ENCODE measurements at places on chromosomes 11 and 22.

GRCh38 chr11:77065878-77066228 is 918 bp upstream of the CAPN5 start:
- DNase-seq: no peak

- DNase-seq: no peak
Measured at GRCh38 chr11:47280099-47280498, 10.2 kb downstream of the MADD start.

DNA sequence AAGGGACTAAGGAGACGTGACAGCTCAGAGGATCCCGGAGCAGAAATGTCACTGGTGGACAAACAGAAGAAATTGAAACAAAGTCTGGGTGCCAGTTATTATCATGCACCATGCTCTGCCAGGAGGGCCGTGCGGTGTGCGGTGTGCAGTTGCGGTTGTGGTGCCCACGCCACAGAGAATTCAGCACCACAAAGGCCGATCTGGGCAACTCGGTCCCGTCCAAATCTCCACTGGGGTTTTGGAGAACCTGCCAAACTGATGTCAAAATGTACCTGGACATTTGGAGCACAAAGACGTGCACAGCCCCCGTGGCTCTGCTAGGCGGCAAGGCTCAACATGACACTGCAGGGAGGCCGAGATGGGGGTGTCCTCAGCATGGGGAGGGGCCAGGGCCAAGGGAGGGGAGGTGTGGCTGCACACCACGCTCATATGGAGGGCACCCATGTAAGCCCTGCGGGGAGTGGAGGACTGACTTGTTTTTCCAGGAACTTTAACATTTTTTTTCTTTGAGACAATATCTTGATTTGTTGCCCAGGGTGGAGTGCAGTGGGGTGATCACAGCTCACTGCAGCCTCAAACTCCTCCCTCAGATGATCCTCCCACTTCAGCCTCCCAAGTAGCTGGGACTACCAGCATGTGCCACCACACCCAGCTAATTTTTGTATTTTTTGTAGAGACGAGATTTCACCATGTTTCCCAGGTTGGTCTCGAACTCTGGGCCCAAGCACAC is 39.4 kb downstream of the GNB1L start:
- DNase-seq: no peak

DNA sequence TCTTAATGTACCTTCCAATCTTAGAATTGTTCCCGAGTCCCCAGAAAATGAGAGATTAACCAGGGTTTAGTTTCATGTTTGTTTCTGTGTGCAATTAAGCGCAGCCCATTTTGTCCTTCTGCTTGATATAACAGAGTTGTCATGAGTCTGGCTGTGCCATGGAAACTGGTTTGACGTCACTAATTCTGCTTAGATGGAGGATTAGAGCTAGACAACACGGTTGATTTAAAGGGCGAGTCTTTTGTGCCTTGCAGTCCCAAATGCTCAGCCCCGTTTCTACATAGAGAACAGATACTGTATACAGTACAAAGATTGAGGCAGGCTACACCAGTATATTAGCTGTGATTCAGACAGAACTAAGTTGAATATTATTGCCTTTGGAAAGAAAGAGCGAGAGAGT is 45.5 kb upstream of the ALKBH3 start:
- DNase-seq: no peak

DNA sequence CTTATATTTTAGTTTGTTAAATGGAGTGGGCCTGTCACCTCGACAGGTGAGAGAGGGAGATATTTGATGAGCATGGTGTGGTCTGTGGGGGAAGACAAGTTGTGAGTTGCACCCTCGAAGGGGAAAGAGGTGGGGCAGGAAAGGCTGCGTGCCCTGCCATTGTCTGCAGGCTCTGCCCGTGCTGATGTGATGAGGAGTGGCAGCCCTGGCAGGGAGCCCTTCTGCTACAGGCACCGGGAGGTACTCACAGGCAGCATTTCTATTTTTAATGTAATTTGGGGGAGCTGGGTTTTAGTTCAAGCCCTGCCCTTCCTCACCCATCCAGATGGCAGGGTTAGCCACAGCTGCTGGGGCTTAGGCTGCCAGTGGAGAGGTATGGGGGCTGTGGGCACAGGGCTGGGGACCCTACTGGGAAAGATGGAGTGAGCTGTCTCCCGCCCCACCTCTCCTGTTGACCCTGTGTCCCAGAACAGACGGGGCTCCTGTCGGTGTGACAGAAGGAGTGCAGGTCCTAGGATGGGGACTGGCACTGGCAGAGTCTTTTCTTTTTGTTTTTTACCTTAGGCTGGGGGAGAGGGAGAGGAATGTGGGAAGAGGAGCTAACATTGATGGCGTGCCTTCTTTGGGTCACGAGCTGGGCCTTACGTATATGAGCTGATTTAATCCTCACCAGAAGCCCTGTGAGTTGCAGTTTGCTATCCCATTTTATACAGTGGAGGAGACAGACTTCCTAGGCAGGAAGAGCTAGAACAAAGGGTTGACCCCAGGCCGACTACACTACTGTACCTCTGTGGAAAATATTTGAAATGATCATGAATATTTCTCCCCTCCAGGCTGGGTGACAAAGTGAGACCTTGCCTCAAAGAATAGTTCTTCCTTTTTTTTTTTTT is 51.6 kb downstream of the CEP164 start:
- DNase-seq: no peak

DNA sequence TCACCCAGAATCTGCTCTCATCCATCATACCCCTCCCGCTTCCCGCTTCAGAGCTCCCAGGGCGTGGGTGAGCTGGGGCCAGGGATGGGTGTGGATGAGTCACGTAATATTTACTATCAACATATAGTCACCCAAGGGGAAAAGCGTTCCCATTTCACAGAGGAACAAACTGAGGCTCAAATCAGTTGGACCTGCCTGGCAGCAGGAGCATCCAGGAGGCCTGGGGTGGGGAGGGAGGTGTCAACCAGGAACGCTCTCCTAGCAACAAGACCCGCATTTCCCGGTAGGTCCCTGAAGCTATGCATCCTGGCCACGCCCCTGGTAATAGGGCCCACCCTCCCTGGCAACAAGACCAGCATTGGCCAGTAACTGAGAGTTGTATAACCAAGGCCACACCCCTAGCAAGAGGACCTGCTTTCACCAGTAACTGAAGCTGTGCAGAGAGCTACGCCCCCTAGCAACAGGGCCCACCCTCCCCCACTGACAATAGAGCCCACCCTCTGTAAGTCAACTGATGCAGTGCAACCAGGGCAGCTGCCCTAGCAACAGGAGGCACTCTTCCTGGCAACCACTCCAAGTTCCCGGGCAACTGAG is 32.7 kb upstream of the TXNRD2 start:
- DNase-seq: no peak

- DNase-seq: no peak
Measured at GRCh38 chr11:81578571-81578970, 1155.1 kb downstream of the FAM181B start.

DNA sequence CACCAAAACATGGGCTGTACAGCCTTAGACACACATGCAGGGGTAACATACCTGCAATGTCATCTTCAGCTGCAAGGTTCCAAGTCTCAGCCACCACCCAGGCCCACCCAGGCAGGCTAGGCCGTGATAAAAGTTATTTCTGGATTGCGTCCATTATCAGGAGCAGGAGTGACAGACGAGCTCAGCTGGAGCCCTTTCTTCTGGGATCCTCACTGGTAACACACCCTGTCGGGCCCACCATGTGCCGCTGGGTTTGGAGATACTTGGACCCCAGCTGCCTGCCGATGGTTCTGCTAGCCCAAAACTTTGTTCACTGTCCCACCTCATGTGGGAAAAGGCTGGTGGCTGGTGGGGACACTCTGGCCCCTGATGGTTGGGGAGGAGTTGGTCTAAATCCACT is 24.8 kb downstream of the TMPRSS5 start:
- no peak for DNase-seq

- DNase-seq: no peak
Measured at GRCh38 chr11:12755510-12756453, 81.6 kb downstream of the TEAD1 start.

DNA sequence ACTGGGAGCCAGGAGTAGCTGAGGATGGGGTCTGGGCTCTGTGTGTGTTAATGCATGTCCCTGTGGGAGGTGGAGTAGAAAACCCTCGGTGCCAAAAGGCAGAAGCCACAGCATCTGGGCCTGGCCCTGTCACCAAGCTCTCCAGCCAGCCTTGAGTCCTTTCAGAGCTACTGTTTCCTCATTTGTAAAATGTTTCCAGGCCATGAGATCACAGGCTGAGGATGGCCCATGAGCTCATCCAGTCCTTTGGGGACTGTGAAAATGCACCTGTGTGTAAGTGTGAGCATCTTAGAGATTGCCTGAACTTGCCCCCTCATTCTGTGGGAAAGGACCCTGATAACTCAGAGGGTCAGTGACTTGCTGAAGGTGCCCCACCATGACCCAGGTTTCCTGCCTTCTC is 9.1 kb downstream of the ANKK1 start:
- no peak for DNase-seq

- DNase-seq: no peak
Measured at GRCh38 chr11:43825217-43825816, 55.3 kb upstream of the ALKBH3 start.

DNA sequence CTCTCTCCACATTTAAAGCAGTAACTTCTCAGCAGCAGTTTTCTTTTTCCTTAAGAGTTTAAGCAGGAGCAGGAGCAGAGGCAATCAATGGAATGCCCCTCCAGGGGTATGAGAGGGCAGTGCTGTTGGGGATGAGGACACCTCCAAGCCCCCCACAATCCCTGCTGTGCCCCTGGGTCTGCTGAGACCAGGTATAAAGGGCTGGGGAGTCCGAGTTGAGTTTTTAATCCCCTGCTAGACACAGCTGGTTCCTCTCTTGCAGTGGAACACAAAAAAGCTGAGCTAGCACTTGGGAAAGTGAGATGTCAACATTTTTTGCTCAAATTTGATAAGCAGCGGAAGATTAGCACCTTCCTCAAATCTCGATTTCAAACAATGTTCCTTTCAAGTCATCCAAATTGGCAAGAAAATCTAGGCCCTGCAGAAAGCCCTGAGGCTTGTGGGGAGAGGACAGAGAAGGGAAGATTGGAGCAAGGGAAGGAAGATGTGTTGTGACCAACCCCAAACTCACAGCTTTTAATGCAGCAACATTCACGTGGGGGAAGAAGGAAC is 581.9 kb downstream of the SOX6 start:
- DNase-seq: no peak

- no peak for DNase-seq
Measured at GRCh38 chr22:48072777-48073176, 1310.3 kb downstream of the TBC1D22A start.

DNA sequence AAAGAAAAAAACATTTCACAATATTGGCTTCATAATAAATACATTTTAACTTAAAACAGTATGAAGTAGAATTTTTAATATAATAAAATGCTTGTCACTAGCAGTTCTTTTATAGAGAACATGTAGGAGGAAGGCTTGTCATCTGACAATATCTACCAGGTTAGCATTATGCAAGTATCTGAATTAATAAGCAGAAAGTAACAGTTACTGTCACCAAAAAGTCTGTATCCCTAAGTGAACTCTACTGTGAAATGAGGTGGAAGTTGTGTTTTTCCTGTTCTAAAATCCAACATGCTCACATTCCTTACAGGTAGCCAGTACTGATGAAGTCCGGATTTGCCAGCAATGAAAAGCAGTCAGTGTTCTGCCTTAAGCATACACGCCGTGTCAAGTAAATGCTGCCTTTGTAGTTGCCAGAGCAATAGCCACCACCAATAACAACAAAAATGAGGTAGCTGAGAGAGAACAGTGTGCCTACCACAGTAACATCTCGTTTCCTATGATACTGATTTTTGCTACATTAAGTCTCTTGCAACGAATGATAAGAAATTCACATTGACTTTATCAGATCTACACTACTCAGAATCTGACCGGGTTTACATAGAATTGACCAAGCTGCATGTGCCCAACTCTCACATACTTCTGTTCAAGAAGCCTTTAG is 95.5 kb downstream of the SIK3 start:
- no peak for DNase-seq

GRCh38 chr11:45993531-45994001 is 71.1 kb downstream of the LARGE2 start:
- DNase-seq: no peak

- no peak for DNase-seq
Measured at GRCh38 chr11:12802418-12803085, 128.3 kb downstream of the TEAD1 start.

DNA sequence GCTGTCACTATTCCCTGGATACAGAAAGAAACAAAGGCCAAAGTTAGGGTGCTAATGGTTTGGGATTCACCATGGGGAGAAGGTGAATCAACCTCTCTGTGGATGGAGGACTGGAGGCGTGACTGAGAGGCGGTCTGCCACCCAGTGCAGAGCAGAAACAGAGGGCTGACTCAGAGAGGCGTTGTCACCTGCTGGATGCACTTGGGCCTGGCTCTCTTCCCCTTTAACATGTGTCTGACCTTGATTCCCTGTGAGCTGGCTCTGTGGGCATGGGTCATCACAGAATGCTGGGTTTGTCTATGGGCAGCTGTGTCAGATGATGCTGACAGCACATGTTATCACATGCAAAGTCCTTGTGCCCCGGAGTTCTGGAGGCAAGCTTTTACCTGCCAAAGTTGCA is 75.9 kb downstream of the LDLRAD3 start:
- DNase-seq: no peak

- DNase-seq: no peak
Measured at GRCh38 chr22:49705972-49706352, 121.7 kb downstream of the BRD1 start.

DNA sequence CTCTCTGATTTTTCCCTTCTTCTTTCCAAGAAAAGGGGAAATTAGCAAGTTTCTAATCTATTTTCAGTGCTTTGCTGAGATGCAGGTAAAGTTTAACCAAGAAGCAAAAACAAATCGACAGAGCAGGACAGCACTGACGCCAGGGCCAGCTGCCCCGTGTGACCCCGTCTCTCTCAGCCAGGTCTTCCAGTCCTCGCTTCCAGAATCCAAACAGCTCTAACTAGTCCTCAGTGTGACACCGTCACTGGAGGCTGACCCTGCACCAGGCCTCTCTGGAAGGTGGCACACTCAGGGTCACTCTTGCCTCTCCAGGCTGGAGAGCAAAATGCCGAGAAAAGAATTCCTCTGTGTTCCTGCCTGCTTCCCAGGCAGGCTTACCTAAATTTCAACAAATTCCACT is 44.8 kb downstream of the SHANK2 start:
- no peak for DNase-seq

GRCh38 chr22:42955087-42955635 is 59.8 kb downstream of the PACSIN2 start:
- DNase-seq: no peak

All from activated gamma-delta T cell treated with anti-CD3 and anti-CD28 coated beads, Interleukin-2, amount 50 U/mL, for 16 hours (primary cell).